ENCODE measurements at places on chromosomes 7 and 10.

GRCh38 chr10:72375173-72375572 is 20.5 kb upstream of the DNAJB12 start:
- no peak for DNase-seq

DNA sequence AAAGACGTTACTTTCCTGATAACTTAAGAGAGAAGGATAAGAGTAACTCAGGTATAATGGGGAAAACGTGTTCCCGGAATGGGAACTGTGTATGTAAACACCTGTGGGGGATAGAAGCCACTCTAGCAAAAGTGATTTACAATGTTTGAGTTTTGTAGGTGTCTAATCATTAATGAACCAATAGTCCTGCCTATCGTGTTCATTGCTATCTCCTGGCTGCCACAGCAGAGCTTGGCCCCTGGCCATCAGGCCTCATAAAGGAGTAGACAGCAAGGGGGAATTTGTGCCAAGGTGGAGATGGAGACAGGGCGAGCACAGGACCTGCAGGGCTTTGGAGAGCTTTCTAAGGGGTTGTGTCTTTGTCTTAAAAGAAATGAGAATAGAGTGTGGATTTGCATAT is 102.1 kb downstream of the GAD2 start:
- no peak for DNase-seq

GRCh38 chr7:14754631-14755030 is 147.9 kb downstream of the DGKB start:
- no peak for DNase-seq

GRCh38 chr7:28874001-28874400 is 84.1 kb downstream of the TRIL start:
- DNase-seq, result no peak

DNA sequence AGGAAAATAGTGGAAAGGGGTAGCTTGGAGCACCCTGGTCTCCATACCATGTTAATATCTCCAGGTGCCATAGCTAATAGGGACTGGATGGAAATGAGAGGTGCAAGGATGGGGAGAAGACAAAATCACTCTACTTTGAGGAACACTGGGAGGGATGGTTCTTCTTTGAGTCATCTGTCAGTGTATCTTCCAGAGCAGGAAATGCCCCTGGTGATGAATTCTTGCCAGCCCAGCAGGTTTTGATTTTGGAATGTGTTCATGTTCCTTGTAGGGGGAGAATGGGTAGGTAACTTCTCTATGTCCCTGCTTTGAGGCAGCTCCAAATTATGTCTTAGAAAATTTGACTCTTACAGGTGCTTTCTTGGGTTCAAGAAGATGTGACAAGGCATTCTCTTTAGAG is 177.0 kb upstream of the GLI3 start:
- no peak for DNase-seq
